Stimulated activated CD8-positive, alpha-beta memory T cell treated with anti-CD3 and anti-CD28 coated beads, Interleukin-4, amount 100 ng/mL, for 1 hour (primary cell): ENCODE measurements at places on chromosomes 13 and 19.

GRCh38 chr19:55255618-55256423 is 3.0 kb downstream of the PPP6R1 start:
- DNase-seq = no peak

GRCh38 chr19:31312009-31312676 is 37.1 kb downstream of the TSHZ3 start:
- no peak for DNase-seq

- DNase-seq = peak; percentile 22
Measured at GRCh38 chr19:51531349-51532315, at the start of gene SIGLEC6. Gene SIGLEC6 (minus strand): TSS chr19:51531670. CDS start chr19:51531648, 22 bp downstream.

GRCh38 chr13:102584434-102584833 is 12.4 kb upstream of the TPP2 start:
- DNase-seq = no peak

DNA sequence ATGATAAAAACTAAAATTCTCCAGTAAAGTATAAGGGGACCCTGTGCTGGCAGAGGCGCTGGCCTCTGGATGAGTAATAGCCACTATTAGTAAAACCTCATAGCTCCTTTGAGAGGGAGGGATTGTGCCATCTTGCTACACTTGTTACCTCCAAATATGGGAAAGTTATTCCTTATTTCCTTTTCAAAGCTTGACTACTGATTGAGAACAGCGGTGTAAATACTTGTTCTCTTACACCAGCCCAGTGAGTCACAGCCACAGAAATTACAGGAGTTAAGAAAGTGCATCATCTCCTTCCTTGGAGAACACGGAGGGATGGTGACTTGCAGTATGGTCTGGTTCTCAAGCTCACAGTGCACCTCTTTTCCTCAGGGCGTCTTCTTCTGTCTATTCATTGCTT is 379.0 kb downstream of the EFNB2 start:
- no peak for DNase-seq
